ENCODE measurements at places on chromosomes 7 and 10. TPM values are rescaled to one million over a fixed set of nuclear protein-coding genes. Genes with fewer than 3 reads are reported as not detected.

Gene RBP3
- not detected for total RNA-seq

GRCh38 chr10:118153287-118153686, 106.5 kb upstream of the RAB11FIP2 start:
- no peak for DNase-seq

- no peak for DNase-seq
Observed at GRCh38 chr10:51896849-51897248, 197.5 kb upstream of the CSTF2T start.

DNA sequence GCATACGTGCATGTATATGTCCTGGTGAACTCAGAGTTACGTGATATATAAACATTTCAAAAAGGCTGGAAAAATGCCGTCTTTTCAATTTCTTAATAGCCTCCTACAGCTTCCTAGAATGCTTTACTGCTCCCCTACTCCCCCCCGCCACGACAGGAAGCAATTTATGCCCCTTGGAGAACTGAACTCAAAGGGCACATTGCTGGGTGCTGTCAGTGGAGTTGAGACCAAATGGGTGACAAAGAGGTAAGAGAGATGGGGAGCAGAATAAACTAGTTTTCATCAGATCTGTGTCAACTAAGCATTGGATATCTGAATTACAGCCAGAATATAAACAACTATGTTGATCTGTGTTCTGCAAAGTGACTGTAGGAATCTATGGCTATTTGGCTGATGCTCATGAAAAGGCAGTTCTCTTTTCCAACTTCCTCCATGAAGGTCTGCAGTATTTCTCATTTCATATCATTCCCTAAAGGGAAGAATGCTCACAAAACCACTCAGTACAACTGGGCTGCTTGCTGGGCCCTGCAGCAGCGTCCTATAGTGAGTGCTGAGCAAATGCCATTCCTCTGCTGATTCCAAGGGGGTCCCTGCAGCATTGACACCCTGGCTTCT, 171.3 kb upstream of the HPS1 start:
- DNase-seq = no peak

DNA sequence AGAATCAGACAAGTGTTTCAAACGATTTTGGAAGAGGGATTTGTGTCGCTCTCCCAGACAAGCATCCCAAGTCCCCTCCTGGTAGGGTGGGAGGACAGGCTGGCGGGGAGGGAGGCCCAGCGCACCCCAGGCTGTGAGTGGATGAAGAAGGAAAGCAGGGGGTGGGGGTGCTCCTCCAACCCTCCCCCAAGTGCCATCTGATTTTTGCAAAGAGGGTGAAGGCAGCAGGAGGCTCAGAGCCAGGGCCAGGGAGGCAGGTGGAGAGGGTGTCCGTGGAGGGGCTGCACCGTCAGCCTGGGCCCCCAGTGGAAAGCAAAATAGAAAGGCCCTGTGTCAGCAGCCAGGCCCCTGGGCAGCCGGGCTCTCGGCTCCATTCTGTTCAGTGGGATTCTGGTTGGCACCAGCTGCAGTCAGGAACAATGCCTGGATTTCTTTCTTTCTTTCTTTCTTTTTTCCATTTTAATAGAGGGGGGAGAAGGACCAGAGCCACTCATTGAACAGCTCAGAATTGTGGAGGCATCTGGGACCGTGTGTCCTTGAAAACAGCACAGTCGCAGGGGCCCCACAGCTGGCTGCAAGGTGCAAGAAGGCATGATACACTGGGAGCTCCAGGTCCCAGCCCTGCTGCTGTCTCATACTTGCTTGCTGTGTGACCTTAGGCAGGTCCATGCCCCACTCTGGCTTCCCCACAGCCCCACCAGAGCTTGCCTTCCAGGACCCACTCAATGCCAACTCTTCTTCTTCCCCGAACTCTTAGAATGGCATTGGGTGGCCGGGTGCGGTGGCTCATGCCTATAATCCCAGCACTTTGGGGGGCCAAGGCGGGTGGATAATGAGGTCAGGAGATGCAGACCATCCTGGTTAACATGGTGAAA, 7.1 kb upstream of the ZMIZ1 start:
- DNase-seq = peak; percentile 65

- no peak for DNase-seq
Observed at GRCh38 chr10:31313396-31313795, 5.6 kb upstream of the ZEB1 start.

DNA sequence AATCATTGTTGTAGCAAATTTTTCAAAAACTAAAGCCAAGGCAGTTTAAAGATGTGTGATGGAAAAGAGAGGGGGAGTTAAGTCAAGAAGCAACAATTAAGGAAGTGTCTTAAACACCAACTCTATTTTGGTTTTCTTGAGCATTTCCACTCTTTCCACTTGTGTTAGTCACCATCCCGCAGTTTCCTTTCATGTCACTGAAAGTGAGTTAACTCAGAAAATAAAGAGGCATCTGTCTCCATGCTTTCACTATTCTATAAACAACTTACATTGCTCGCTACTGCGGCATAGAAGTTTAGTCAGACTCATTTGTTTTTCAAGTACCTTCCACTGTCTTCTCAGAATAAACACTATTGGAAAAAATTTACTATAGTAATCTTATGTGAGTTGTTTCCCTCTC, 284.9 kb upstream of the SEMA3D start:
- DNase-seq = no peak

DNA sequence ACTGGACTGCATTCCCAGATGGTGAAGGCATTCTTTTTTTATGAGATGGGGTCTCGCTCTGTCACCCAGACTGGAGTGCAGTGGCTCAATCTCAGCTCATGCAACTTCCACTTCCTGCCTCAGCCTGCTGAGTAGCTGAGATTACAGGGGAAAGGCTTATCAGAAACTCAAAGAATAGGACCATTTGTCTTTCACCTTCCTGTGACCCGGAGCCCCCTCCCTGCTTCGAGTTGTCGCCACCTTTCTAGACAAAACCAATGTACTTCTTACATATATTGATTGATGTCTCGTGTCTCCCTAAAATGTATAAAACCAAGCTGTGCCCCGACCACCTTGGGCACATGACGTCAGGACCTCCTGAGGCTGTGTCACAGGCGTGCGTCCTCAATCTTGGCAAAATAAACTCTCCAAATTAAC, 1.8 kb upstream of the METTL27 start:
- no peak for DNase-seq

- no peak for DNase-seq
Observed at GRCh38 chr10:93471110-93471651, 11.0 kb downstream of the MYOF start.

DNA sequence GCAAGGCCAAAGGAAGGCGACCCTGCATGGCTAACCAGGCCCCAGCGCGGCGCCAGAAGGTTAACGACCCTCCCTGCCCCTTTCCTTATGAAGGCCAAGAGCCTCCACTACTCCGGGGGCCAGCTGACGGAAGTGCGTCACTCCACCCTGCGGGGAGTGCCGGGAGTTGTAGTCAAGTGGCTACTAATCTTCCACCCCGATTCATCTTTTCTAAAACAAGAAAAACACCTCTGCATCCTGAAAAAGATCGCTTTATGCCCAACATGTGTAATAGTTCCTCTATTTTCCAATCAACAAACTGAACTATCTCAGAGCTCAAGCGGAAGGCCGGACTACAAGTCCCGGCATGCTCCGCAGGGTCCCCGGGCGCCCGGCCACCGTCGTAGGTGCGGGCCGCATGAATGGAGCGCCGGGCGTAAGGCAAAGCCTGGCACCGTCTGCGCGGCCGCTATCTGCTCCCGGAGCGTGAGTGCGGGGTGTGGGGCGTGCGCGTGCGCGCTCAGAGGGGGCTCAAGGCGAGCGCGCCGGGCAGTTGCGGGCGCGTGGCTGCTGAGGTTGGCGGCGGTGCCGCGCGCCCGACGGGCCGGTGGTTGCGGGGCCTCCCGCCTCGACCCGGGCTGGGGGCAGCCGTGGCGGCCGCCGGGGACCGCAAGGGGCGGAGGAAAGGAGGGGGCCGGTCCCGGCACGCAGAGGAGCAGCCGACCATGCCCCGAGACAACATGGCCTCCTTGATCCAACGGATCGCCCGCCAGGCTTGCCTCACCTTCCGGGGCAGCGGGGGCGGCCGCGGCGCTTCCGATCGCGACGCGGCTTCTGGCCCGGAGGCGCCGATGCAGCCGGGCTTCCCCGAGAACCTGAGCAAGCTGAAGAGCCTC, at the start of gene ADO:
Gene ADO (plus strand): TSS at position 365 of the 875 bp plus-strand sequence. CDS start 340 bp downstream, at position 705.
- peak; percentile 94 for DNase-seq

DNA sequence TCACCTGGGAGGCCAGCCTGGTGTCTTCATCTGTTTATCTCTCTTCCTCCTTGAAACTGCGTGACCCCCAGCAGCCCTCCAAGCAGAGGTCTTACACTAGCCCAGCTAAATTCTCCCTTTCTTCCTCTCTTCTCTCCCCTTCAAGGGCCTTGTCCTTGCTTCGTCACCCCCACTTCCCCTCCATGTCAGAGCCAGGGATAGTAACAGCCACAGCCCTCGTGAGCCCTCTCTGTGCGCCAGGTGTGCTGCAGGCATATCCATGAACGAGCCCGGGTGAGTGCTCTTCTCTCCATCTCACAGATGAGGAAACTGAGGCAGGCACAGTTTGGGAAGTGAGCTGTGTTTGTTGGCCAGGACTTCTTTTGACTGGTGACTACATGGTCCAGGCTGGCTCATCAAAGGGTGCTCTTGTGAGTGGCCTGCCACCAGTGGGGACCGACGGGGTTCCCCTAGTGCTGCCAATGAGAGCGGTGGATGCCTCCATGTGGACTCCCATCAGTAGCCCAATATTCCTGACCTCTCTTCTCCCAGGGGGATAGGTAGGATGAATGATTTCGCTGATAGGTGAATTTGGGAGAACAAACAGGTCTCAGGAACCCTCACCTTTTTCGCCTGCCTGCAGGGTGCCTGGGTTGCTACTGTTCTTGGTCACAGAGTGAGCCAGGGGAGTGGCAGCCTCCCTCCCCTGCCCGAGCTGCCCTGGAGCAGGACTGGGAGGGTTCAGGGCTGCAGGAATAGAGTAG, 38.1 kb downstream of the ADRA2A start:
- peak; percentile 79 for DNase-seq

DNA sequence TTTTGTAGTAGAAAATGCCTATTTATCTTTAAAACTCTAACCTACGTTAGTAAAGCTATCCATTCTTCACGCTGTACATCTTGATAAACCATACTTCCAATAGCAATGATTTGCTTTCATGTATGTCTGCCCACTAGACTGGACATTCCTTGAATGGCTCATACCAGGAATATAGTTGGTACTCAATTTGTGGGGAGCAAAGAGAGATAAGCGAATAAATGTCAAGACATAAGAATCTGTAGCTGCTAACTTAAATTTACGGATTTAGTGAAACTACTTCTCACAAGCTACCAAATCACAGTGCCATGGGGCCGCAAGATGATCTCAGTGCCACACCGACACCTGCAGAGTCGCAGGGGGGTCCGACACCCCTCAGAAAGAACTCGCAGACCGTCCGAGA, 763 bp upstream of the RALA start:
- DNase-seq = no peak

DNA sequence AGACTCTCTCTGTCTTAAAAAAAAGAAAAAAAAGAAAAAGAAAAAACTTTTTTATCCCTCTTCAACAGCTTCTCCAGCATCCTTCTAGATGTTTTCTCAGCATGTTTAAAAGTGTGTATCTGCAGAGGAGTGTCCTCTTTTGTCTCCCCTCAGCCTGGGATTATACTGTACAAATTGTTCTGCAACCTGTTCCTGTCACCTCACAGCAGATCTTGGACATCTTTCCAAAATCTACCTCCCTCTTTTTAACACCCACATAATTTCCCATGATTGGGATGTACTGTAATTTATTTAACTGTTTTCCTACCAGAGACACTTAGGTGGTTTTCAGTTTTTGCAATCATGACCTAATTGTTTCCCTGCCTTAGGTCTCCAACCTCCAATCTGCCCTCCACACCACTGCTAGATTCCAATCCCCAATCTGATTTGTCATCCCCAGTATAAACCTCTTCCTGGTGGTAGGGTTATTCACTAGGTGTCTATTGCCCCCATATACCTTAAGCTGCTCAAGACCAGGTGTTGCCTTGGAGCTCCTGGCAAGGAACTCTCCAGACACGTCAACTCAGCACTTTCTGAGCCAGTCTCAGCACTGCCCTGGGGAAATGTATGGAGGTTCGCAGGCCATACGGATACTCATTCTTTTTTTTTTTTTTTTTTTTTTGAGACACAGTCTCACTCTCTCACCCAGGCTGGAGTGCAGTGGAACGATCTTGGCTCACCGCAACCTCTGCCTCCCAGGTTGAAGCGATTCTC, 17.6 kb upstream of the DDIT4 start:
- DNase-seq = no peak

DNA sequence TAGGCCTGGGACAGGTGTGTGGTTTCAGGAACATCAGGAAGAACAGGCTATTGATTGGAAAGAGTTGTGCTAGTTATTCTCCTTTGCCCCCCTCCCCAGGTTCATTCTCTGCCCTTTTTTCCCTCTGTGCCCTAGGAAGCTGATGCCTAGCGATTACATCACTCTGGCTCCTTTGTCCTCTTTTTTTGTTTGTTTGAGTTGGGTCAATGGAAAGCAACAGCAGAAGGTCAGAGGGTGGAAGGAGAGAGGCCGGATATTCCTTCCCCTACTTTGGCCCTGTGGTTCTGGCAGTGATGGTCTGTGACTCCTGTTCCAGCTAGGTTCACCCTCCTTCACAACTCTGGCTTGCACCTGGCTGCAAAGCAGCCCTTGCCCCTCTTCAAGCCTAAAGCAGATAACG, 18.9 kb downstream of the LOXL4 start:
- DNase-seq = no peak

DNA sequence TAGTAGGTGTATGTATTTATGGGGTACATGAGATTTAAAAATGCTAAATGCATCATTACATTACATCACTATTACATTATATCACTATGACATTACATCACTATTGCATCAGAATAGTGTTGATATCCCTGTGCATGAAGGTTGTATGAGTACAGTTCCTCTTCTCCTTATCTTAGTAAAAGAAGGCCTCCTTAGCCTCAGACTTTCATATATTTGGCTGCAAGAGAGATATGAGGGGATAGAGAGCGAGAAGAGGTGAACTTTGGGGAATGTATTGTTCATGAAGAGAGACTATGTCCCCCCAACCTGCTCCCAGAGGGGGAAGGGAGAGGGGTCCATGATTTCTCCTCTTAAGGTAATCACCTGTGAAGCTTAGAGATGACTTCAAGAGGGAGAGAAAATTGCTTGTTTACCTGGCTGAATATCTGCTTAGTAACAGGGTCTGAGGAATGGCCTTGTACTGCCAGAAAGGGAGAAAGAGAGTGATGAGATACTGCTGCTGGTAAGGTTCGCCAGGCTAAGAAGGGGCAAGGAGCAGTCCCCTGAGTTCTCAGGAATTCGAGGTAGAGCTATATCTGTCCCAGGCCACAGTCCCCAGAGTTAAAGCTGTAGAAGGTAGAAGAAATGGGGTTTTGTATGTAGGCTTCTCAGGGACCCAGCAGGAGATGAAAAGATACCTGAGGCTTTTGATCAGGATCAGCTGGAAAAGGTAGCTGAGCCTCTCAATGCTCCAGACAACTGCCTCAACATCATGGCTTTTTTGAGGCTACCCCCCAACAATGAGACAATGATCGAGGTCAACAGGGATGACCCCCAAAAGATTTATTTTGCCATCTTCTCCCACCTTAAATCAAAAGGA, 168.4 kb upstream of the WNT16 start:
- DNase-seq = no peak

- peak; percentile 89 for DNase-seq
Observed at GRCh38 chr10:113071446-113071845, 121.4 kb downstream of the TCF7L2 start.

- no peak for DNase-seq
Observed at GRCh38 chr10:18554479-18554878, 96.9 kb downstream of the NSUN6 start.
